ENCODE measurements at places on chromosomes 1 and 21.
A peak's percentile ranks its signal among the peaks of the same experiment; 100 is the strongest.

DNA sequence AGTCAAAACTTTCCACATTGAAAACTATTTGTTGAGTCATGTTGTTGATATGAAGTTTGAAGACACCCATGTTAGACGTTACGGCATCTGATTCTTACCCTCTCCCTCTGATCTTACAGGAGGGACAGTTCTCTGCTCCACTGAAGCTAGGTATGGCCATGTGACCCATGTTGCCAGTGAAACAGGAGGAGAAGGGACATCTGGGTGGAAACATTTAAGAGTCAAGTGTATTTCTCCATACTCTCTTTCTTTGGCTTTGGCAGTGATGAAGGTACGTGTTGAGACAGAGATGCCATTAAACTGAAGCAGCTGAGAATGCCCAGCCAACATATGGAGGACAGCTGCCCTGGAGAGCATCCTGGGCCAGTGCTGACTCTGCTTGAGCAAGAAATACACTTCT is 198.4 kb upstream of the PTGFR start:
- DNase-seq = peak; percentile 48

DNA sequence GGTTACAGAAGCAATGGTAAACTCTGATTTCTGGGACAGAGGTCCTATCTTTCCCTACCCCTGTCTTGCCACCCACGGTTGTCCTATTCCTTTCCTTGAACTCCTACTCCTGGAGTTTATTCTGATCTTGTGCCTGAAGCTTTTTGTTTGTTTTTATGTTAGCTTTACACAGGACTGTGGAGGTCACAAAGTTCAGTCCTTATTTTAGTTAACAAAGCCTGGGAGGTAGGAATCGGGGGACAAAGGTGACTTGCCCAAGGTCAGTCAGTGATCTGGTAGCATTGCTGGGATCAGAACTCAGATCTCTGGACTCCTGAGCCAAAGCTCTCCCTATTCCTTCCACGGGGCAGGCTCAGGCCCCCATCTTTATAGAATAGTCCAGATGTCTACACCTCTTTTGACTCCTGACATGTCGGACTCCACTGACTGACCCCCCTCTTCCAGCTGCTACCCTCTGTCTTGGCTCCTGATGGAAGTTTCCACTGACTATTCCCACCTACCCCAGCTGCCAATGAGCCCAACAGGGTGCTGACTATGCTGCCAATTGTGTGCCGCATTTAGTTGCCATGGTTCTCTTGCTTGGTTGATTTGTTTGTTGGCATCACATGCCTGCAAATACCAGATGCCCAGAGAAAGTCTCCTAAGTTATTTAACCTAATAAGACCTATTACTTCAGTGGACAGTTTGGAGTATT is 9.9 kb downstream of the F5 start:
- no peak for DNase-seq

DNA sequence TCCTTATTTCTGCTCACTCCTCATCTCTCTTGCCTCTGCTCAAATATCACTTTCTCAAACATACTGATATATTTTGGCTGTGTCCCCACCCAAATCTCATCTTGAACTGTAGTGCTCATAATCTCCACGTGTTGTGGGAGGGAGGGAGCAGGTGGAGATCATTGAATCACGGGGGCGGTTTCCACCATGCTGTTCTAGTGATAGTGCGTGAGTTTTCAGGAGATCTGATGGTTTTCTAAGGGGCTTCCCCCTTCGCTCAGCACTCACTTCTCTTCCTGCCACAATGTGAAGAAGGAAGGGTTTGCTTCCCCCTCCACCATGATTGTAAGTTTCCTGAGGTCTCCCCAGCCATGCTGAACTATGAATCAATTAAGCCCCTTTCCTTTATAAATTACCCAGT is 26.6 kb downstream of the ZBTB8OS start:
- no peak for DNase-seq

DNA sequence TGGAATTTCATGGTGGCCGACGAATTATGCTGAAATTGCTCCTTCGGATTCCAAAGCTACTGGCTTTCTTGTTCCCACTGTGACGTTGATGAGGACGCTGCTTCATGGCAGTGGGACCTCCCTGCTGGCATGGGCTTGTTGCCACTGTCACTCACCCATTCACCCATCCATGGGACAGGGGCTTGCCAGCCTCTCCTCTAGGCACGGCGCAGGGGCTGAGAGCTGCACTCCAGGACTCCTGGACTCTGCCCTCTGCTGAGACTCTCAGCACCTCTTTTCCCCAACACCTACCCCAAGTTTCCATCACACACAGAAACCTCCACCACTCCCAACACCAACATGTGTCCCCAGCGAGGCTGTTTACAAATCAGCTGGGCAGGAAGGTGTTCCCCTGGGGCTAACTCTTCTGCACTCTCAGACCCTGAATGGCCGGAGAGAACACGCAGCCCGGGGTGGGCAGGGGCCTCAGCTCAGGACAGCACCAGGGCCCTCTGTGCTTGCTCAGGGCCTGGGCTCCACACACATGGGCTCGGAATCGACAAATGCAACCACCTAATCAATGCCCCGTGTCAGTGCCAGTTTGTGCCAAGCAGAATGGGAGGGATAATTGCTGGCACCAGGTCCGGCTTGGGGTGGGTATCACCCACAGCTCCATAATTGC is 3.1 kb downstream of the ITGB2 start:
- no peak for DNase-seq

DNA sequence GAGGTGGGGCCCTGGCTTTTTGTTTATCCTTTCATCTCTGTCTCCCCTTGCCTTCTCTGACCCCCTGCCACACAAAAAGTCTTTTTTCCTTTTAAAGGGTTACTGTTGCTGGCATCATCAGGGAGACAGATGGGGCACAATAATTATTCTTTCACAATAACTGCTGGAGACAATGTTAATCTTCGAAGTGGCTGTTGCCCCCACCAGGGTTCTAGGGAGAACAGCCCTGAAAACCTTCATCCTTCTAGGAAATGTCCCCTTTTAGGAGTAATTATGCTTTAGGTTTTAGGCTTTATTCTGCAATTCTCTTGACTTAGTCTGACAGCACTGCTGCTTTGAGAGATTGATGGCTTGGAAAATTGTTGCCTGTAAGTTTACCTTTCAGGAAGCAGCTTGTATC is 150.0 kb downstream of the NOS1AP start:
- no peak for DNase-seq

- no peak for DNase-seq
These were observed 13.1 kb downstream of the PDIK1L start for GRCh38 chr1:26124418-26125331.

GRCh38 chr21:45847870-45848269 is 133.7 kb upstream of the COL6A1 start:
- DNase-seq = no peak

GRCh38 chr21:26157801-26158200 is 12.8 kb downstream of the APP start:
- DNase-seq = no peak

Measured in left hindlimb (tissue), 1 donor.